ENCODE measurements at places on chromosomes 5 and 9. TPM values are rescaled to one million over a fixed set of nuclear protein-coding genes. Genes with fewer than 3 reads are reported as not detected.

DNA sequence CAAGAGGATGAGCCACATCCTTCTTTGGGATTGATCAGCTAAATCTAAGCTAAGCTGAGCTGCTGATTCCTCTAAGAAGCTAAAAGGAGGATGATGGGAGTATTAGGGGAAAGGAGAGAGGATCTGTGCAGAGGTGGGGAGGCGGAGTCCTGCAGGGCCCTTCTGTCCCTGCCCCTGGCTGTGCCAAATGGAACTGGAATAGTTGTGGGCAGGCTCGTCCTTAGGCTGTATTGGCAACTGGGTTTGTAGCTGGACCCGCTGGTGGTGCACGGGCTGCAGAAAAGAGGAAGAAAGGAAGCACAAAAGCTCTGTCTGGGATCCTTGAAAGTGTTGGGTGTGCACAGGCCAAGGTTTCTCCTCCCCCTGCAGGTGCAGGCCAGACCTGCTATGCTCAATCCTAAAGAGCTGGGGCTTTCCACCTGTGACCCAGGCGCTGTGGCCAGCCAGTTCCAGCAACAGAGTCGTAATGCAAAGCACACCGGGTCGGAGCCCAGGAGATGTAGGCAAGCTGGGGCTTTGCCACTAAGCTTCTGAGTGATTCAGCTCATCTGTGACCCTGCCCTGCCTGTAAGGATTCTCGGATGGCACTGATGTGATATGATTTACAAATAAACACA, 9.8 kb downstream of the CLTB start:
- DNase-seq = no peak

DNA sequence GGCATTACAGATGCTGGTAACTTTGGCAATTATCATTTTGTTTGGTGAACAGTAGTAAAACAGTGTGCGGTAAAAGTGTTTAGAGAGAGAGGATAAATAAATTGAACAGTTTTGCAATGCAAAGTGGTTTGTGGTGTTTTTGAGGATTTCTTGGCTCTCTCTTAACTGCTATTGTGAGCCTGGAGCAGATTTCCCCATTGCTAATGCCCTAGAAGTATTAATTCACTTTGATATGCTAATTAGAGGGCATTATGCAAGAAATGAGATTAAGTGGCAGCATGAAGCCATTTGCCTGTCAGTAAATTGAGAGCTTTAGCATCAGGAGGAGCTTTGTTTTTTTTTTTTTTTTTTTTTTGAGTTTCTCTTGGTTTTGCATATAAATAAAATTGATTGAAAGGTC, 8.2 kb downstream of the PBX3 start:
- no peak for DNase-seq

- no peak for DNase-seq
Measured at GRCh38 chr5:72835633-72836032, 19.2 kb downstream of the TNPO1 start.

GRCh38 chr9:132260846-132261245, 93.9 kb downstream of the SETX start:
- no peak for DNase-seq

DNA sequence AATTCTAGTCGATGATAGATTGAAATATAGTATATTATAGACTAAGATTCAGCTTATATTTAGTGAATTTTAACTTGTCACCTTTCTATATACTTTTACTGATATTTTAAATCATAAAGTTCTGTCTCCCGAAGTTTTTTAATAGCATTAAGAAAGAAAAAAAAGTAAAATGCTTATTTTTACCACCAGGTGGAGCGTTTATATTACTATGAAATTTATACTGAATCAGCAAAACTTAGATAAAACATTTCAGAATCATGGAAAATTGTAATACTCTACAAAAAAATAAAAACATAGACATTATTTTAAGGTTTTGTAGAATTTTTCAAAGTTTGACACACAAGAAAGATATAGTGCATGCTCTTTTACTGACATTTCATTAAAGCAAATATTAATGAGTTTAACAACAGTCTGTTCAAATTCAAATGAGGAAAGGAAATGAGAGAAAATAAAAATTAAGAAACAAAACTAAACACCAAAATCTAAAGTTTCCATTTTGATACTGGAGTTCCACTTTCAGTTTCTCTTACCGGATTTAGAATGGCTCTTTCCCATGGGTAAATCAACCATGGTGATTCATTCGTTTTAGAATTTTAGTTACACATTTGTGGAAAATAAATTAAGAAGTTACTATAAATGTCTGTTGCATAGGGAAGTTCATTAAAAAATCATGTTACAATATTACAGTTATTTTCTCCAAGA, 1035.3 kb downstream of the CDH12 start:
- no peak for DNase-seq

GRCh38 chr9:131635285-131635684, 90.0 kb downstream of the PRRT1B start:
- DNase-seq = peak; percentile 74

DNA sequence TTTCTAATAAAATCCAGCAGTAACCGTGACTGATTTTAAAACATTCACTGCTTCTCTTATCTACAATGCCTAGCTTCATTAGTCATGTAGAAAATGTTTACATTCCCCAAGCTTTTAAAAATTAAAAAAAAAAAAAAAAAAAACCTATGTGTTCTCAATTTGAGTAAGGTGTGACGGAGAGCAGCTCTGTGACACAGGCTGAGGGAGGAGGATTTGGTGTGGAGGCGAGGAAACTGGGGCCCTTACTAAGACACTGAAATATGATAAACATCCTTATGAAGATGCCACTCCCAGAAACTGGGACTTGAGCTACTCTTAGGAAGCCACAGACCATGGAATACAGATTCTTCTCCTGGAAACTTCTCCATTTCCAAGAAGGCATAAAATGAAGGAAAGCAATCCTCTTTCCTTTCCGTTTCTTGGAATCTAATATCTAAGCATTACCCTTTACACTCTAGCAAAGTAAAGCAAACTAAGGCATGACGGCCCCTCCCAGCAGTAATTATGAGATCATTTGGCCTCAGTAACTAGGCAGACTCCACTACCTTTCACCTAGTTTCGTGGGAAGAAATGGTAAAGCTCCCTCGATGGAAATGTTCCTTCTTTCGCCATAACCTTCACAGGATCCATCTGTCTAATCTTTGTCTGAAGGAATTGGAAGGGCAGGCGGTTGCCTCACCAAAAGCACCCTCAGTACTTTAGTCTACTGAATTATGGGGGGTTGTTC, 23.5 kb downstream of the GRAMD2B start:
- no peak for DNase-seq

- DNase-seq = no peak
Measured at GRCh38 chr5:136724161-136724560, 358.8 kb upstream of the TRPC7 start.

- no peak for DNase-seq
Measured at GRCh38 chr5:180589771-180590542, 1.3 kb downstream of the SCGB3A1 start.

ANKRD18B gene
- 7.3 TPM for total RNA-seq

RPS23 gene
- 1,388 TPM for total RNA-seq

BTF3 gene
- 647 TPM for total RNA-seq

DDX4 gene
- not detected for total RNA-seq

Data from Panc1 (cell line).